Ascending aorta (tissue), 2 donors: ENCODE measurements at places on chromosomes 13 and 19. TPM values are rescaled to one million over a fixed set of nuclear protein-coding genes. Genes with fewer than 3 reads are reported as not detected.

GRCh38 chr13:104014803-104015645 is 948.8 kb upstream of the SLC10A2 start:
- no peak for DNase-seq
- no peaks in the 10 kb centered on the region for H3K27me3 ChIP-seq
- no peak overlapping the region for H3K27ac ChIP-seq
- H3K4me3 ChIP-seq: no peak overlapping the region
- H3K36me3 ChIP-seq: no peaks in the 10 kb centered on the region

DNA sequence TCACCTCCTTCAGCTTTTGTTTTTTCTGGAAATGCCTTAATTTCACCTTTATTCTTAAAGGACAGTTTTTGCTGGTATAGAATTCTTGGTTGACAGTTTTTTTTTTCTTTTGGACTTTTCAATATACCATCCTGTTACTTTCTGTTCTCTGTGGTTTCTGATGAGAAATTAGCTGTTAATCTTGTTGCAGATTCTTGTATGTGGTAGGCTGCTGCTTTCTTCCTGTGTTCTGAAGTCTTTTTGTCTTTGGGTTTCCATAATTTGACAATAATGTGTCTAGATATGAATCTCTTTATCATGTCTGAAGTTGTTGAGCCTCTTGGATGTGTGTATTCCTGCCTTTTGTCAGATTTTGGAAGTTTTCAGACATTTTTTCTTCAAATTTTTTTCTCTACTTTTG is 12.0 kb downstream of the ZNF283 start:
- no peaks in the 10 kb centered on the region for H3K27me3 ChIP-seq
- no peak overlapping the region for H3K27ac ChIP-seq
- H3K4me3 ChIP-seq: no peak overlapping the region
- H3K36me3 ChIP-seq: peaks cover 100% of the 10 kb centered on the region
- DNase-seq: no peak

DNA sequence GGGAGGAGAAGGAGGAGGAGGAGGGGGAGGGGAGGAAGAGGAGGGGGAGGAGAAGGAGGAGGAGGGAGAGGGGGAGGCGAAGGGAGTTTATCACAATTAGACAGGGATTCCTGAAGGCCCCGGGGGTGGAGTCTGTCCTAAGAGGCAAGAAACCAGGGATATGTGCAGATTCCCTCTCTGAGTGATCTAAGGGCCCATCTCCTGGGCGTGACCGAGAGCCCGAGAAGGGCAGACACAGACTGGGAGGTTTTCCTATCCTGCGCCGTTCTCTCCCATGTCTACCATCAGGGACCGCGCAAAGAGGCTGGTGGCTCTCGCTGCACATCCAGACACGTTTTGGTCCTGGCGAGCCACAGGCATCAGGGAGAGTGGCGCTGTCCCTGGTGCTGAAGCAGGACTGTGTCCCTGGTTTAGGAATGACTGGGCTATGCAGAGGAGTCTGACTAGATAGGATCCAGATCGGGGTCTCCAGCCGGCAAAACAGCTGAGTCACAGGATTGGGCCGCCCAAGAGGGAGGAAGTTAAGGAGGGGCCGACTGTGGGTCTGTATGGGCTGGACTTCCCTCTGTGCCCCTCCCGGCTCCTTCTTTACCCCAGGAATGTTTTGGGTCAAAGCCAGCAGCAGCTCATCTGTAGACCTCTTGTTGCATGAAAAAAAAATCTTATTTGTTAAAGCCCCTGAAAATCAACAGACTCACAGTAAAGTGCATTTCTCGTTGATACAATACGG is 17.9 kb upstream of the ZNF175 start:
- DNase-seq: no peak
- H3K27me3 ChIP-seq: no peaks in the 10 kb centered on the region
- H3K36me3 ChIP-seq: no peaks in the 10 kb centered on the region
- H3K27ac ChIP-seq: no peak overlapping the region
- no peaks in the 10 kb centered on the region for H3K4me1 ChIP-seq

GRCh38 chr19:39423258-39424086 is 11.0 kb downstream of the PLEKHG2 start:
- H3K27ac ChIP-seq: no peak overlapping the region
- peaks cover 49% of the 10 kb centered on the region for H3K36me3 ChIP-seq
- DNase-seq: no peak
- no peak overlapping the region for H3K4me3 ChIP-seq

DNA sequence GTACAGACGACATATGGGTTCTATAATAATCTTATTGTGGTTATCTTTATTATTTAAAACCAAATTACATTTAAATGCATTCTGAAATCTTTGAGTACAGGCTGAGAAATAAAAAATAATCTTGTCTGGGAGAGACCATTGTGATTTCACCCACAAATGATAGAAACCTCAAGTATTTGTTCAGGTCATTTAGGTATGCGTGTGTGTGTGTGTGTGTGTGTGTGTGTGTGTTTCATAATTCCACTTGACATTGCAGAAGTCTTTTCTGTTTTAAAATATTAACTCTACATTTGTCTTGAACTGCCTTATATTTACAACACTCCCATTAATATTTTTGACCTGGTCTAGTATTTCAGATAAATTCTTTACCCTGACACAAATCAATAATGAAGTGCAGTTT is 126.9 kb downstream of the SPRY2 start:
- H3K36me3 ChIP-seq: no peaks in the 10 kb centered on the region
- no peak overlapping the region for H3K4me3 ChIP-seq
- DNase-seq: no peak
- no peaks in the 10 kb centered on the region for H3K27me3 ChIP-seq
- no peaks in the 10 kb centered on the region for H3K4me1 ChIP-seq

DNA sequence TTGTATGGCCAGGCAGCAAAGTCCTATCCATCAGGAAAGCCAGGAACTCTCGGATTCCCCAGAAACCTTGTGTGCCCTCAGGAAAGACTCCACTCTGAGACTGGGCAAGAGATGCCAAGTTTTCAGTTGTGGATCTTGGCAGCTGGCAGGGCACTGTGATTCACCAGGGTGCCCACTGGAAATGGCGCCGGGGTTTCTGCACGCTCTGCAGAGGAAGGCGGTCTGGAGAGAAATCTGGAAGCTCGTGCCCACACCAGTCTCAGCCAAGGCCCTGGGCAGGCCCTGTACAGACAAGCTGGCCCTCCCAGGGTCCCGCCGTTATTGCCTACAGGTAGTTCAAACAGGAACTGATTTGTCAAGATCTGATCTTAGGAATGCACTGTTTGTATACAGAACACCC is 4.9 kb downstream of the NAPA start:
- no peaks in the 10 kb centered on the region for H3K27me3 ChIP-seq
- DNase-seq: peak; percentile 86
- H3K36me3 ChIP-seq: peaks cover 3% of the 10 kb centered on the region

DNA sequence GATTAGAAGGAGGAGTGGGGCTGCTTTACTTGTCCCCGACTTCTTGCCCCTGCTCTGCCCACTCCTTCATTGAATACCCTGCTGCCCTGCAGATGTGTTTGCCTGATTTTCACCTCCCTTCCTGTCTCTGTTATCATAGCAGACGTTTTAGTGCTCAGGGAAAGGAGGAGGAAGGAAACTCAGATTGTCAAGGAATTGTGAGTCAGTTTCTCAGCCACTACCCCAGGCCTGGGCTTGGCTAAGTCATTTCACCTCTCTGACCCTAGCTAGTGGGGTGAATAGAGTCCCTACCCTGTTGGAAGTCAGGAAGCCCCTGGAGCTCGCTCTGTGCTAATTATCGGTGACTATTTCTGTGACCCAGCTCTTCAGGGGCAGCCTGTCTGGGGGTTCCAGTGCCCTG is 3.9 kb downstream of the BCKDHA start:
- peaks cover 9% of the 10 kb centered on the region for H3K4me1 ChIP-seq
- H3K27me3 ChIP-seq: no peaks in the 10 kb centered on the region
- no peak overlapping the region for H3K27ac ChIP-seq

- no peaks in the 10 kb centered on the region for H3K27me3 ChIP-seq
- no peak overlapping the region for H3K4me3 ChIP-seq
- H3K4me1 ChIP-seq: no peaks in the 10 kb centered on the region
- peaks cover 14% of the 10 kb centered on the region for H3K36me3 ChIP-seq
- DNase-seq: no peak
These were observed 10.1 kb downstream of the POGLUT2 start for GRCh38 chr13:102788683-102789082.

- no peak overlapping the region for H3K4me3 ChIP-seq
- H3K27ac ChIP-seq: no peak overlapping the region
- no peaks in the 10 kb centered on the region for H3K4me1 ChIP-seq
- no peak for DNase-seq
- H3K27me3 ChIP-seq: no peaks in the 10 kb centered on the region
- no peaks in the 10 kb centered on the region for H3K36me3 ChIP-seq
These were observed 17.7 kb downstream of the TSHZ3 start for GRCh38 chr19:31331536-31331935.

DNA sequence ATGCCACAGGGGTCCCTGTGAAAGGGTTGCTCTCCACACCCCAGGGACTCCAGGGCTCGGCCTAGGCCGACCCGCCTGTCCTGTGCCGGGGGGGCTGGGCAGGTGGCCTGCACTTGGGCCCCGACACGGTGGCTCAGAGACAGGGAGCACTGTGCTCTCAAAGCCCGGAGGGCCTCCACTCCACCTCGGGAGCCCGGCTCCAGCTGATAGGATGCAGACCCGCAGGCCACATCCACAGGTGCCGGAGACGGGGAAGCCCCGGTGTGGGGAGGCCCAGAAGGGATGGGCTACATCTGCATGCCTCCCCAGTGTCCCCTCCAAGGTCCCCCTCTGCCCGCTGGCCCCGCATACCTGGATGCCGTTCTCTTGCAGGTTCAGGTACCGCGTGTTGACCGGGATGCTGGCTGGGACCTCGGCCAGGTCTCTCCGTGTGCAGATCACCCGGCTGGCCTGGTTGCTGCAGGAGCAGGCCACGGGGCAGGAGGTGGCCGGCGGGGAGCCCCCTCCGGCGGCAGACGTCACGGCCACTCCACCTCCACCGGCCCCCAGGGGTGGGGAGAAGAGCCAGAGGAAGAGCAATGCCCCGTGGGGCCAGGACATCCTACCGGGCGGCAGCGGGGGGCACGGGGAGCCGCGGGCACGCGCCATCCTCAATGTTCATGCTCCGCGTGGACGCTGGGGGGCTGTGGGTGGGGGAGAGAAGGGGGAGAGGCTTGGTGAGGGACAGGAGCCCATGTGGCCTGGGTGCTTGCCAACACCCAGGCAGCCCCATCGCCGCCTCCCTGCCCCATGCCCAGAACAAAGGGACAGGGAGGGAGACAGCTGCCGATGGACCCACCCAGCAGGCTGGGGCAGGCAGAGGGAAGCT is 19.8 kb downstream of the LRRC4B start:
- no peaks in the 10 kb centered on the region for H3K27me3 ChIP-seq
- H3K4me3 ChIP-seq: no peak overlapping the region
- DNase-seq: no peak

DNA sequence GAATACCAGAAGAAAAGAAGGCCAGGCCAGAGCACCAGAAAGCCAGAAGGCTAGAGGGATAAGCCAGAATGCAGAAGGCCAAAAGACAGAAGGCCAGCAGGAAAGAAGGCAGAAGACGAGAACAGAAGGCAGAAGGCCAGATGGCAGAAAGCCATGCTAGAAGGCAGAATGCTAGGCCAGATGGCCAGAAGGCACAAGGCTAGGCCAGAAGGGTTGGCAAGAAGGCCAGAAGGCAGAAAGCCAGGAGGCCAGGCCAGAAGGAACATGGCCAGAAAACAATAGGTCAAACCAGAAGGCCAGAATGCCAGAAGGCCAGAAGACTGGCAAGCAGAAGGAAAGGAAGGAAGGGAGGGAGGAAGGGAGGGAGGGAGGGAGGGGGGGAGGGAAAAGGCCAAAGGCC is 188.8 kb downstream of the TUBA3C start:
- DNase-seq: no peak
- no peak overlapping the region for H3K4me3 ChIP-seq
- no peaks in the 10 kb centered on the region for H3K4me1 ChIP-seq
- no peaks in the 10 kb centered on the region for H3K36me3 ChIP-seq
- H3K27me3 ChIP-seq: no peaks in the 10 kb centered on the region

GRCh38 chr19:46737298-46737654 is 8.6 kb upstream of the FKRP start:
- H3K4me1 ChIP-seq: peaks cover 15% of the 10 kb centered on the region
- H3K36me3 ChIP-seq: peaks cover 49% of the 10 kb centered on the region
- no peak for DNase-seq
- H3K27ac ChIP-seq: no peak overlapping the region
- H3K4me3 ChIP-seq: no peak overlapping the region

DNA sequence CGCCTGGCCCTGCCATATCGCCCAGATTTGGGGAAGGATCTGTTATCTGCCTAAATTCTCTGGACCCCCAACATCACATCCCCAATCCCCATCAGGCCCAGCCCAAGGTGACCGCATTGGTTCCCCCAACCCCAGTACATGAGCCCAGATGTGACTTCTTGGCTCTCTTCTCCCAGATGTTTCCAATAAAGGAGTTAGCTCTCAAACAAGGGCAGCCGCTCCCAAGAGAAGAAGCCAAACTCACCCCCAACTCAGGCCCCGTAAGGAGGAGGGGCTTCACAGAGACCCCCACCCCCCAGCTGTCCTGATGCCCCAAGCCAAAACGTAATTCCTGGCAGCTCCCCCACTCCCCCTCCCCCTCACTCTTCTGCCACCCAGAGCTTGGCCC is 6.9 kb downstream of the FBN3 start:
- no peak overlapping the region for H3K4me3 ChIP-seq
- no peak for DNase-seq
- H3K27ac ChIP-seq: no peak overlapping the region
- no peaks in the 10 kb centered on the region for H3K4me1 ChIP-seq
- no peaks in the 10 kb centered on the region for H3K27me3 ChIP-seq

Gene PGLYRP1
- total RNA-seq: not detected

Gene ZNF576
- total RNA-seq: 3.1 TPM

Gene OR7D2
- not detected for total RNA-seq

Gene PEAK3
- total RNA-seq: 4.7 TPM

Gene BEST2
- total RNA-seq: not detected
